ENCODE measurements at places on chromosomes 6 and 20.

DNA sequence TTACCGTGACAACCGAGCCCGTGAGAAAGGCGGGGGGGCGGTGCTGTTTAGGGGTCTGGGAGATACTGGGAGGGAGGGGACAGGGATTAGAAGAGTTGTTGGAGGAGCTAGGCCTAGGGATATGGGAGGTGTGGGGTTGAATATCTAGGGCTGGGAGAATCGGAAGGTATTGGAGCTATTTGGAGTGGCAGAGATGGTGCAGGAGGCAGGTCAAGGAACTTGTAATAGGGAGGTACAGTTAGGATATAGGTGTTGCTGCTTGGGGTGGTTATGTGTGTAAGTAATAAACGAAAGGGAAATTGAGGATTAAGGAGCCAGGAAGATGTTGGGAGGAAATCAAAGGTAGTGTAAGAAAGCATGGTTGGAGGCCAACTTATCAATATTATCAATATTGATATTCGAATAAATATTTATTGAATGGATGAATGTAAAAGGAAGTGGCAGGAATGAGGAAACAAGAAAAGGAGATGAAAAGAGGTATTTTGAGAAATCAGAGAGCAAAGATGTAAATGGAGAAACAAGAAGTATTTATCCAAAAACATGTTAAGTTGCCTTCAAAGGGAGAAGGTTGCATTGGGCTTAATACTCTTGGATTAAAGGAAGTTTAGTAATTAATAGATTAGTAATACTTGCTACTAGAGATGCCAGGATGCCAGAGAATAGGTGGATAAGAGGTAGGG, 602 bp downstream of the PPP1R11 start:
- no peak for DNase-seq

DNA sequence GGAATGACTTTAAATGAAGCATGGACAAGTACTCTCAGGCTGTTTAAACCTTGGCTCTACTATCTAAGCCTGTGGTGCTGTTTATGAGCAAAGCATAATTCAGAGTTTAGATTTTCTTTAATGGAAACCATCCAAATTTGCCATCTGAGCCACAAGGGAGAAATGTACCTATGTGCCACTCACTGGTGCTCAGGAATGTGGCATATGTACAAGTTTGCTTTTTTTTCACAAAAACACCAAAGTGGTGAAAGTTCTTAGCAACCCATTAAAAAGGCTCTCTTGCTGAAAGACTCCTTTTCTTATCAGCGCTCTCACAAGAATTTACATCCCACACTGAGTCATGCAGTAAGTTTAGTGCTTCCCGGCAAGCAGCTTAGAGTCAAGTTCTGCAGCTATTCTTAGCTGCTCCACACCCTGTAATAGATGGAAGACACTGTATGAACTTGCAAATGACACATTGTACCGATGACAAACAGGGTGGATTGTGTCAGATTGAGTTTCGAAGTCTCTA, 57.3 kb upstream of the MLIP start:
- no peak for DNase-seq

GRCh38 chr6:6946206-6947155, 161.3 kb upstream of the RREB1 start:
- DNase-seq = no peak

DNA sequence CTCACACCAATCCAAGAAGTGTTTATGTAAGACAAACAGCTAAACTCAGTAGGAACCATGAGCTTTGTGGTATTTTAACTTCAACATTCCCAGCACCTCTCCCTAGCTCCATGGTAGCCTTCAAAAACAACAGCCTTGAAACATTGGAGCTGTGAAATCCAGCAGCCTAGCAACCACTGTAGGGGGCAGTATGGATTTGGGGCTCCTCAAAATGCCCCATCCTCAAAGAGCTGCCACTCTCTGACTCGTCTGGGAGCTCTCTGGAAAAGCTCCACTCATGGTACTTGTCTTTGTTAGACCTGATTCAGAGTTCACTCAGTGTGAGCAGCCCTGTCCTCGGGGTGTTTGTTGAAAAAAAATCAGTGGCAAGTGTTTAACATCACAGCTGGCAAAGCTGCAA, 82.9 kb downstream of the KIF6 start:
- DNase-seq = no peak

DNA sequence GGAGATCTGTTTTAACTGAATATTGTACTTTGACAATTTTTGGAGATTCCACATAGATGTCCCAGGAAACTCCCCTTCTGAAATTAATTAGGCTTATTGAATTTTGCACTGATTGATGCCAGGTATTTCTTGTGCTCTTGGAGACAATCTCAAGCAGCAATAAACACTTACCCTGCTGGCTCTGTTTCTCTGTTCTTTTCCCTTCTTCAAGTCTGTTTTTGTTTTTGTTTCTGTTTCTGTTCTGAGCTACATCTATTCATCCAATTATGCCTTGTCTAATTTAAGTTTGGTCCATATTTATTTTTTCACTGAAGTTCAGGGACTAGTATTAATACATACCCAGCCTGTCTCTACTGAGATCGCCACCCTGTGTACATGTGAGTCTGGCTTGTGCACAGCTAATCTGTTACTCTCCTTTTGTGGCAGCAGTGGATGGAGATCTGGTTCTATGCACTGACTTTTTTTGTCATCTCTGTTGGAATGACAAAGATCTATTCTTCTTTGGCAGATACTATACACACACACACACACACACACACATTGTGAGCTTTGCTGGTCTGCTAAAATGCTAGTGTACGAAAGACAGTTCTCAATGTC, 51.9 kb downstream of the IL22RA2 start:
- no peak for DNase-seq

- peak; percentile 37 for DNase-seq
These were observed 63.8 kb upstream of the TINAG start for GRCh38 chr6:54244430-54244829.

- DNase-seq = peak; percentile 92
These were observed 529.1 kb upstream of the CITED2 start for GRCh38 chr6:139903411-139904157.

DNA sequence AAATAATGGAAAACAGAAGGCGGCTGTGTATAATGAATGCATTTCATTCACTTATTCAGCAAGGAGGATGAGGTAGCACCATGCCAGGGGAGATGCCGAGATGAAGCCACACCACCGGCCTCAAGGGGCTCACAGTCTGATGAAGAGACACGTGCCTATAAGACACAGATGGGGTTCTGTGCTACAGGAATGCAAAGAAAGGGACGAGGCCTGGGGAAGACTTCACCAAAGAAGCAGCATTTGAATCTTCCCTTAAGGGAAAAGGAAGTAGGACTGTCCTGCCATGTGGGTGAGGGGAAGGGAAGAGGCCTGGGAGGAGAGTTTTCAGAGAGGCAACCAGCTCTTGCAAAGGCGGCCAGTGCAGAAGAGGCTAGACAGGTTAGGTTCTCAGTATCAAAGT, 98.9 kb downstream of the PSMG4 start:
- DNase-seq = no peak

- peak; percentile 59 for DNase-seq
These were observed 10.4 kb upstream of the ABHD16B start for GRCh38 chr20:63850689-63851547.

DNA sequence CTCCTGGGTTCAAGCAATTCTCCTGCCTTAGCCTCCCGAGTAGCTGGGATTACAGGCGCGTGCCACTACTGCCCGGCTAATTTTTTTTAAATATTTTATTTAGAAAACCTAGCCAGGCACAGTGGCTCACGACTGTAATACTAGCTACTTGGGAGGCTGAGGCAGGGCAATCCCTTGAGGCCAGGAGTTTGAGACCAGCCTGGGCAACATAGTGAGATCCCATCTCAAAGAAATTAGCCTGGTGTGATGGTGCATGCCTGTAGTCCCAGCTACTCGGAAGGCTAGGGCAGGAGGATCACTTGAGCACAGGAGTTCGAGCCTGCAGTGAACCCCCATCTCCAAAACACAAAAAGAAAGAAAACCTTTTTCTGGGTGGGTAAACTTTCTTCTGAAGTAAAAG, 2.4 kb downstream of the SLC44A4 start:
- no peak for DNase-seq

GRCh38 chr6:165936096-165936495, 231.6 kb downstream of the TBXT start:
- no peak for DNase-seq

GRCh38 chr20:24507182-24507853, 37.9 kb downstream of the SYNDIG1 start:
- no peak for DNase-seq

GRCh38 chr20:39851459-39851858, 837.6 kb downstream of the MAFB start:
- DNase-seq = peak; percentile 20

DNA sequence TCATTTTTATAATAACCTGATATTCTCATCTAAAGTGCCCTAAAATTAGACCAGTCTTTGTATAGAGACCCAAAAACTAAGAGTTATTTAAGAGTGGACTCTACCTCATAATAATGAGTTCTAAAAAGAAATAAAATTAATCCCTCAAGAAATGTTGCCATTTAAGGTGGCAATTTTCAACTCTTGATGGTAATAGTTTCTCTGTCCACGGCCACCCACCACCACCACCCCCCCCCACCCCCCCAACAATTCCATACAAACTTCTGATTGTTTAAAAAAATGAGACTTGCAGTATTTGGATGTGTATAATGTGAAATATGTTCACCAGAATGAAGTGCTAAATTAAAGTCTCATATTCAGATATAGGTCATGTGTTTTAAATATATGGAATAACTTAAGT, 2.4 kb downstream of the MAP7 start:
- DNase-seq = no peak

DNA sequence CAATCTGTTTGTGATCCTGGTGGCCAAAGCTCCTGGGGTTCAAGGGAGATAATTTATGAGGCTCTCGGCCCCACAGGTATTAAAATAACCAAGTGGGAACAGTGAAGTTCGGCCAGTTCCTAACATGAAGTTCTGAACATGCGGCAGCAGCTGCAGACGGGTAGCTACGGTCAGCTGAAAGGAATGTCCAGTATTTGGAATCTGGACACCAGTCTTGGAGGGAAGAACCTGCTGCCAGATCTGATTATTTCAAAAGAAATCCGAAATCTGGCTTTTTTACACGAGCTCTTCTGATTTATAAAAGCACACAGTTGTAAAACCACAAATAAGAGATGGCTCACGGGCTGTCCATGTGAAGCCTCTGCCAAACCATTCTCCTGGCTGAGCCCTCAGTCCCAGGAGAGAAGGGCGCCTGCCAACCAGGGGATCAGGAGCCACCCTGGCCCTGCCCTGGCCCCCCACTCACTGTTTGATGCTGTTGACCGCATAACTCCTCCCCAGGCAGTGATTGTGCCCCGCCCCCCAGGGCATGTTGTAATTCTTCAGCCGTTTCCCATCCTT, 28.2 kb upstream of the KCNB1 start:
- DNase-seq = no peak

GRCh38 chr6:2148748-2149147, 96.7 kb downstream of the GMDS start:
- DNase-seq = no peak

GRCh38 chr6:8814440-8815000, 379.2 kb upstream of the SLC35B3 start:
- DNase-seq = no peak

DNA sequence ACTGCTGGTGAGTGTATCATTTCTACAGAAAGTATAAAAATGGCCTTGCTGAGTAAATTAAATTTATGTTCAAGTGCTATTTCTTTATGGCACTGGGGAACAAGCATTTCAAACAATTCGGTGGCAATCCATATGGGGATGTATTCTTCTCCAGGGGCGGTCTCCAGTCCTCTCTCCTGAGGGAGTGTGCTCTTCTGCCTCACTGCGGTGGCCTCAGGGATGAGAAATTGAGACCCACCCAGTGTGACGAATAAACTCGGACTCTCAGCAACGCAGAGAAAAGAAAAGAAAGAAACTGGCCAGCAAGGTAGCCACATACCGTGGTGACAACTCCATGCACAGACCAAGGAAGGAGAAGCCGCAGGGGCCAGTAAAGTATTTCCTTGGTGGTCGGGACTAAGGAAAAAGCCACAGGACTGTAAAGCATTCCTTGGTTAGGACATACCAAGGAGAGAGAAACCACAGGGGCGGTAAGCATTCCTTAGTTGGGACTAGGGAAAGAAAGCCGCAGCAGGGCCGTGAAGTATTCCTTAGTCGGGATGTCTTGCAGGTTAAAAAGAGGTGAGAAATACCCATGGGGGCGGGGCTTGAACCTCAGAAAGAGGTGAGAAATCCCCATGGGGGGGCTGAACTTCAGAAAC, 13.6 kb upstream of the GOPC start:
- DNase-seq = no peak

GRCh38 chr6:11207199-11207968, 25.1 kb downstream of the NEDD9 start:
- peak; percentile 99 for DNase-seq

DNA sequence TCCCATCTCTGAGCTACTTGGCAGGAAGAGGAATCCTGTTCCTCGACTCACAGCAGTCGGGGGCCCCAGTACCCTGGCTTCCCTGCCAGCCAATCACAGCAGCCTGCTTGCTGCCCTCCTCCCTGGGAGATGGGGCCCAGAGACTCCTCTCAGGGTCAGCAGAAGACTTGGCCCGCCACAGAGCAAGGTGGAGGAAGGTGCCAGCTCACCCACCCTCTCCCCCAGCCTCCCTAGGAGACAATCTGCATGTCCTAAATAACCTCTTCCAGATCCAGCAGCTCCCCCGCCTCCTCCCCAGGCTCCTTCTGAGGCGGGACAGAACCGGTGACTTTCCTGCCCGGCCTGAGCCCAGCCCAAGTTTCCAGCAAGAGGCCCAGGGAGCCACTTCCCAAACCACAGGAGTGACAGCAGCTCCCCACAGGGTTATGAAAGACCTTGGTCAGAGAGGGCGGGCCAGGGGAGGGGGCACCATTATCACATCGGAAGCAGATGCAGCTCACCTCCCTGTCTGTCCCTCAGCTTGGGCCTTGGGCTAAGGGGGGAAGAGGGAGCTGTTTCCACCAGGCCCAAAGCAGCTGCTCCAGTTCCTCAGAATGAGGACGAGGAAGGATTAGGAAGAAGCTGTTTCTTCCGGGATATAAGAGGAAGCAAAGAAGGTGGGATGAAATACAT, 2.3 kb downstream of the CCND3 start:
- peak; percentile 97 for DNase-seq

DNA sequence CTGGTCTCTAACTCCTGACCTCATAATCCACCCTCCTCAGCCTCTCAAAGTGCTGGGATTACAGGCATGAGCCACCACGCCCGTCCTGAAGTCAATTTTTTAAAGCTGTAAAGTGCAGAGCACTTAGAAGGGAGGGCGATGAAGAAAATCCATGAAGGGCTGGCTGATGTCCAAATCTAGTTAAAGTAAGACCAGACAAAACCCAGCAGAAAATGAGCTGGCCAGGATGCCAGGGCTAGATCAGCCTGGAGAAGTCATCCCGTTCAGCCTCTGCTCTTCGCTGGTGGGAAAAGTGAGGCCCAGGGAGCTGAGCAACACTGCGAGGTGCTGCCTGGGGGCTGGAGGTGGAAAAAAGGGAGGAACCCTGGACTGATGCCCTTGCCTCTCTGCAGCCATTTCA, 3.1 kb downstream of the BPIFB4 start:
- DNase-seq = no peak

GRCh38 chr6:149477544-149477943, 7.3 kb downstream of the ZC3H12D start:
- no peak for DNase-seq

GRCh38 chr6:22583927-22584326, 14.6 kb downstream of the HDGFL1 start:
- DNase-seq = no peak
